Dorsolateral prefrontal cortex (tissue), 122 donors: ENCODE measurements at places on chromosomes 3 and 15. TPM values are rescaled to one million over a fixed set of nuclear protein-coding genes. Genes with fewer than 3 reads are reported as not detected.

The CKMT1B gene
- 123 TPM for total RNA-seq

DNA sequence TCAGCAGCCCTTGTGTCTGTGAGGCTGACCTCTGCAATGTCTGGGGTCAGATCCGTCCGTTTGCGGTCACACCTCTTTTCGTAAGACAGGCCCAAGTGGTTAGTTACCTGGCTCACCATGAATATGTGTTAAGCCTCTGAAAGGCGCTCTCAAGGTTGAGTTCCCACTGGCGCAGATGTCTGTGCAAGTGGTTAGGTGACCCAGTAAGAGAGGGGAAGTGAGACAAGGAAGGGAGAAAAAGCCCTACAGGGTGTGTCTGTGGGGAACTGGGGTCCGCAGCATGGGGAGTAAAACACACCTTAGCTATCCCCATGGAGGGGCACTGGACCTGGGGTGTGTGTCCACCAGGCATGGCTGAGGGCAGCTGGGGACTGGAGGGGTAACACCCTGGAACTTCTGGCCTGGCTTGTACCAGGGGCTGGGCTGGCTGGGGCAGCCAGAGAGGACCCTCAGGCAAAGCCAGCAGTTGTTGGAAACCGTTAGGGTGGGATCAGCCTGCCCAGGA lies 391.6 kb upstream of the PROK2 start:
- DNase-seq: no peak

DNA sequence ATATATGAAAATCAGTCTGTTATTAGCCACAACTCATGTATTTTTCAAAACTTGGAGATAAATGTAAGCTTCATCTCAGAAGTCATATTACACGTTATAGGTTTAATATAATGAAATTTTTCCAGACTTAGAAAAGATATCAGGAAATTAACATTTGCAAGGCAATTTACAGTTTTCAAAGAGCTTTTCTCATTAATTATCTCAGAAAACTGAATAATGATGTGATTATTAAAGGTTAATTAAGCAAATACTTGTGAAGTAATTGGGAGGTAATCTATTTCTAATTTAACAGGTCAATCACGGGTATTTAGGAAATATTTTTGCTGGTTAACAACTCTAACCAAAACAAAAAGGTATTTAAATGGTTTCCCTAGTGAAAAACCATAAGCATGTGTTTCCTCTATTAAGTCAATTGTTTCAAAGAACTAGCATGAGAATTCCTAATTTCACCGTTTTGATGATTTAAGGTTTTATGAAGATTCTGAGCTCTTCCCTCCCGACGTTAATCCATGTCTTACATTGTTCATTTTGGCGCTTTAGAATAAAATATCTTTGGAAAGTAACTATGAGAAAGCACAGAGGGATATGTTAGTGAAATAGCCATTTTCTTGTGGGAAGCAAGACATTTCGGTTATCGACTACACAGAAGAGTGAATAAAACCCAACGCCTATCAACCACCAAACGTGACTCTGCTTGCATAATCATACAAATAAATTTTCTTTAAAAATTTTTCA lies 1.5 kb upstream of the NEO1 start:
- no peak for DNase-seq

- no peak for DNase-seq
Measured at GRCh38 chr15:67335534-67336222, 81.1 kb downstream of the IQCH start.
